ENCODE measurements at places on chromosomes 4 and X.

DNA sequence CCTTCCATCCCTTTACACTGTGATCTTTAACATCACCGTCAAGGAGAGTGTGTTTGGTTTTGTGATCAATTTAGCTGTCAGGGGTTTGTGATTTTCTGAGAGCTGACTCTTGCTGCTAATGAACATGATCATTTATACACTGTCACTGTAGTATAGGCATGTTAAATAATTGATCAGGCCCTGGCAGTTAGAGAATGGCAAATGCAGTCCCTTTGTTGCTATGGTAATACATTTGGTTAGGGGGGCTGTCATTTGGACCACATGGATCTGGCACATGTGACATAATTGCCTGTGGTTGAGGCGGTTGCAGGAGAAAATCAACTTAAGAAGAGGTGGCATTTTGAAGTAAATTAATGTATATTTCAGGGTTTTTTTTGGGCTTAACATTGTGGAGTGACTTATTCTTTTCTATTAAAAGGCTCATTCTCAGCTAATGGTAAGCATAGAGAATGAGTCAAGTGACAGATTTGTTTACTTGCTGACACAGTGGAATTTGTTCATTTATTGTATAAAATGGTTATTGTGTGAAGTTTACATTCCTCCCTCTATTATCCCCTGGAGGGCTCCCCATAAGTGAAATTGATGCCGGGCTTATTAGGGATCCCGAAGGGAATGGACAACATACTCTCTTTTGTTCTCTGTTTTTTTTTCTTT is 114.0 kb downstream of the FHIP1A start:
- DNase-seq: no peak

- no peak for DNase-seq
Observed at GRCh38 chr4:52964011-52964410, 101.9 kb downstream of the RASL11B start.

GRCh38 chrX:47607091-47607490 is 12.6 kb downstream of the SYN1 start:
- no peak for DNase-seq

DNA sequence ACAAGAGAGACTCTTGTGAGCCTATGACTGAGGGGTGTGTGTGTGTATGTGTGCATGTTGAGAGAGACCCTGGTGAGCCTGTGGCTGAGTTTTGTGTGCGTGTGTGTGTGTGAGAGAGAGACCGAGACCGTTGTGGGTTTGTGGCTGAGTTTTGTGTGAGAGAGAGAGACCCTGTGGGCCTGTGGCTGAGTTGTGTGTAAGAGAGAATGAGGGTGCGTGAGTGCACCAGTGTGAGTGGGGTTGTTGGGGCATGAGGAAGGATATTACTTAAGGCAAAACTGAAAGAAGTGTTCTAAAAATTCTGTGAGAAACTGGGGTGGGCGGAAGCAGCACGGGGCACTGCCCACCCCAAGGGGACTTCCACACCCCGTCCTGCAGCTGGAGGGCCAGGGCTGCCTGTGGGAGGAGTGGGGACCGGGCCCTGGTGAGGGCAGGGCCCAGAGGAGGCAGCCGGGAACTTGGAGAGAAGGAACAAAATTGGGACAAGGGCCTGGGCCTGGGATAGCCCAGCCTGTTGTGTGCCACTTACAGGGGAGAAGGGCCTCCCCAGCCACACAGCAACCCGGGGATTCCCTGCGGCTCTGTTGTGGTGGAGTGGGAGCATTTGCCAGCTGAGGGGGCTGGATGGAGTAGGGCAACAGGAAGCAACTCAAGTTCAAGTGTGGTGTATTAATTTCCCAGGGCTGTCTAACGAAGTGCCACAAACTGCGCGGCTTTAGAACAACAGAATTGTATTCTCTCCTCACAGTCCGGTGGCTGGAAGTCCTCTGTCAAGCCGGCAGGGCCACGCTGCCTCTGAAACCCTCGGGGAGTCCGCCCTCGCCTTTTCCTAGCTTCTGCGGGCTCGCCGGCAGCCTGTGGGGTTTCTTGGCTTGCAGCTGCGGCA is 22.1 kb downstream of the TMEM131L start:
- peak; percentile 51 for DNase-seq

All from activated CD8-positive, alpha-beta memory T cell treated with anti-CD3 and anti-CD28 coated beads for 1 hour (primary cell).